ENCODE measurements at places on chromosomes 3 and 15.

DNA sequence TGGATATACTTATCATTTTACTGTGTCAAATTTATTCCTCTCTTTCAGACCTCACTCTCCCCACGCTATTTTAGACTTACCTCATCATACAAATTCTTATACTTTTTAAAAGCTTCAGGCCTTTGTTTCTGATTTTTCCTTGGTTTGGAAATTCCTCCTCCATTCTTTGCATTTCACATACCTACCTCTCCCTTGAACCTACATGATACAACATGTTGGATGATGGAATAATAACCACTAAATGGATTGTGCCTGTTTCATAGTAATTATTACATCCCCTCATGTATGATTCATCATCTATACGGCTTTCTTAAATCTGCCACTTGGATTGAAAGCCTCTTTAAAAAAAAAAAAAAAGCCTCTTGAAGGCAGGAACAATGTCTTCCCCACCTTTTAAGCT lies 24.6 kb downstream of the TRIP4 start:
- no peak for DNase-seq

- no peak for DNase-seq
Observed at GRCh38 chr3:100850701-100851100, 141.4 kb downstream of the TFG start.

DNA sequence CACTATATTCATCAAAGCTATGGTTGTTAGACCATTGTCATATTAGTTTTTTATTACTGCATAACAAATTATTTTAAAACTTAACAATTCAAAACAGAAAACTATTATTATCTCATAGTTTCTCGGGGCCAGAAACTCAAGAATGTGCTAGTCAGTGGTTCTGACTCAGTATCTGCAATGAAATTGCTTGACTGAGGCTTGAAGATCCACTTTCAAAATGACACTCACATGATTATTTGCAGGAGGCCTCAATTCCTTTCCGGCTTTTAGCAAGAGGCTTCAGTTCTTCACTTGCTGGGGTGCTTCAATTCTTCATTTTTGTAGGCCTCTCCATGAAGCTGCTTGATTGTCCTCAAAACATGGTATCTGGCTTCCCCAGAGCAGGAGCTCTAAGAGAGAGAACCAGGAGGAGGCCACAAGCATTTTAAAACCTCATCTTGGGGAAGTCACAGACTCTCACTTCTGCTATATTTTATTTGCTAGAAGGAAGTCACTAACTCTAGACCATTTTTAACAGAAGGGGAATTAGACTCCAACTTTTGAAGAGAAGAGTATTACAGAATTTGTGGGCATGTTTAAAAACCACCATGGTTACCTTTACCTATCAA lies 383.7 kb downstream of the MFSD1 start:
- no peak for DNase-seq

DNA sequence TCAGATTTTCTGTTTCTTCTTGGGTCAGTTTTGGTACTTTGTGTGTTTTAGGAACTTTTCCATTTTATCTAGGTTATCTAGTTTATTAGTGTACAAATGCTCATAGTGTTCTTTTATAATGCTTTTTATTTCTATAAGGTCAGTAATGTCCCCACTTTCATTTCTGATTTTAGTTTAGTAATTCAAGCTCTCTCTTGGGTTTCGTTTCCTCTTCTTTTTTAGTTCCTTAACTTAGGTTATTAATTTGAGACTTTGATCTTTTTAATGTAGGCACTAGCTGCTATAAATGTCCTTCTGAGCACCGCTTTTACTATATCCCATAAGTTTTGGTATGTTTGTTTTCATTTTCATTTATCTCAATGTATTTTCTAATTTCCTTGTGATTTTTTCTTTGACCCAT lies 27.0 kb upstream of the CD200R1L start:
- no peak for DNase-seq

DNA sequence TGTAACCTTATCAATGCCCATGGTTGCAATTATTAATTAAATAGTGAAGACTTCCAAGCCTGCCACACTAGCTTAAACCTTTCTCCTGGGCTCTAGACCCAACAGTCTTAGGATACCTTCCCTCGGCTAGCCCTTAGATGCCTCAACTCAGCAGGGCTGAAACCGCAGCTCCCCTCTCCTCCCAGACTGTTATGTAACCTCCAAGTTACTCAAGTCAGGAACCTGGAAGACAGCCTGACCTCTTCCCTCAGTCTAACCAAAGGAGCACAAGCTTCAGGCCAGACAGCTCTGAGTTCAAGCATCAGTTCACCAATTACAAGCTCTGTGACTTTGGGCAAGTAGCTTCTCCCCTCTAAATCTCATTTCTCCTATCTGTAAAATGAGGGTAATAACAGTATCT lies 70.5 kb upstream of the HACD2 start:
- no peak for DNase-seq

GRCh38 chr3:95514260-95514659 lies 1300.1 kb upstream of the EPHA6 start:
- no peak for DNase-seq

GRCh38 chr3:162337630-162338029 lies 841.0 kb downstream of the OTOL1 start:
- DNase-seq = no peak

- no peak for DNase-seq
Observed at GRCh38 chr3:7847021-7847420, 654.6 kb upstream of the LMCD1 start.

DNA sequence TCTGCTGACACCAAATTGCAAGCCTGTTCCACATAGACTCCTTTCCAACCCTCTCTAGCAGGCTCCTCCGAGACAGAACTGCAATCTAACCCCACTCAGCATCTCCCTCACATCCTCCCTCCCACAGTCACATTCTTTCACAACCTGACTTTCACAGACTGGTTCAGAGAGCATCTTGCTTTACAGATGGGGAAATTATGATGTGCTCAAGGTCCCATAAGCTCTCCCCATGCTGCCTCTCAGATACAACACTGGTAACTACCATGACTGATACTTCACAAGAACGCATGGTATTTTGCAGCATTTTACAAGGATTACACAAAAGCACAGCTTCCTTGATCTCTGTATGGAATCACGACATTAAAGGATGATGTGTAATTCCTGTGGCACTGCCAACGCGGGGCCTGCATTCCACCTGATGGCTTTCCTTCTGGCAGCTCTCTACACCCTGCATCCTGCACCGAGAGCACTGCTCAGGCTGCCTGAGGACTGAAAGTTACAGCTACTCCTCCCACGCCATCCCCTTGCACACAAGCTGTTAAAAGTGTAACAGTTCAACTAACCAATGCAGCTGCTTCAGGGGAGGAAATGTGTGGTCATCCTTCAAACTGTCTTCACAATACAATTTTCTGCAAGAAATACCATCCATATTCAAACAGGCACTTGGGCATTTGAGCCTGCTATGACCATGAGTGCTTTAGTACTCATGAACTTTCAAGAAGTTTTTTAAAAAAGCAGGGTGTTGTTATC lies 27.6 kb downstream of the TBC1D2B start:
- peak; percentile 77 for DNase-seq

GRCh38 chr15:73927476-73928240 lies 1.4 kb downstream of the LOXL1 start:
- peak; percentile 81 for DNase-seq

DNA sequence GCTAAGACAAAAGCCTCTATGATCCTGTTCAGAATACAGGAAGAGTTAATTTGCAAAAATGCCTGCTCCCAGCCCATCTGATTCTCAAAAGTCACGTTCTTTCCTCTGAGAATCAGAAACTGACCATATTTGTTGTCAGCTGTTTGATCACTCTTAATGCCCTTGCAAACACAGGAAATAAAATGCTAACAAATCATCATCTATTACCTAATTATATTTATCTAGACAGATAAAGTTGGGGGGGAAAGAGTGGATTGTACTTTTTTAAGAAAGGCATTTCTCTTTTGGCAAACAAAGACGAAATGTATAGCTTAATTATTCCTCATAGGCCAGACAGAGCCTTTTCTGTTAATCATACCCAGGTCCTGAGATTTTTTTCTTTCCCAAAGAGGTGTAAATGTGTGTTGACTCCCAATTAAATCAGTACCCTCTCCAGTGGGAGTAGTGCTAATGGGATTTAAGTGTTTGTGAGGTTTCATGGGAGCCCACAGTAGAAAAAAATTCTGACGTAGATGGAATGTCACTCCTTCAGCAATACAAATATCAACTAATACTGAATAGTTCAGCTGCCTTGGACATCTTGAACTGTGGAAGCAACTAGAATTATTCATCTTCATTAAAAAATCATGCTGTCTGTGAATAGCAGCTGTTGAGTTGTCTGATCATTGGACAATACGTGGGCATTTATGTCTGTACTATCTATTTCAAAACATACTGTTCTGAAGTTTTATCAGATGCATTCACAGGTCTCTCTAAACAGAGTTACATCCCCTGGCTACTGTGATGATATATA lies 22.5 kb upstream of the BNIP2 start:
- DNase-seq = no peak

- DNase-seq = no peak
Observed at GRCh38 chr3:151896246-151897012, 23.0 kb downstream of the SUCNR1 start.

DNA sequence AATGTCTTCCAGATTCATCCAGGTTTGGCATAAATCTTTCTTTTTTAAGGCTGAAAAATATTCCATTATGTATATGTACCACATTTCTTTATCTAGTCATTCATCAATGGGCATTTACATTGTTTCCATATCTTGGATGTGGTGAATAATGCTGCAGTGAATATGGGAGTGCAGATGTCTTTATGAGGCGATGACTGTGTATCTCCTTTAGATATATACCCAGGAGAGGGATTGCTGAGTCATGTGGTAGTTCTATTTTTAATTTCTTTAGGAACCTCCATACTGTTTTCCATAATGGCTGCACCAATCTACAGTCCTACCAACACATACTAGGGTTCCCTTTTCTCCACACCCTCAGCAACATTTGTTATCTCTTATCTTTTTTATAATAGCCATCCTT lies 96.3 kb downstream of the LRRC28 start:
- no peak for DNase-seq

- DNase-seq = no peak
Observed at GRCh38 chr3:40044487-40044886, 235.1 kb downstream of the MYRIP start.

- DNase-seq = no peak
Observed at GRCh38 chr3:104291878-104292277, 1074.8 kb upstream of the ALCAM start.

- DNase-seq = no peak
Observed at GRCh38 chr3:139759470-139759869, 81.7 kb upstream of the NMNAT3 start.

GRCh38 chr15:84857418-84858004 lies 27.0 kb upstream of the SLC28A1 start:
- peak; percentile 12 for DNase-seq

- no peak for DNase-seq
Observed at GRCh38 chr3:143329567-143330211, 210.1 kb downstream of the CHST2 start.

GRCh38 chr3:54541369-54541768 lies 386.5 kb downstream of the LRTM1 start:
- no peak for DNase-seq

- no peak for DNase-seq
Observed at GRCh38 chr3:195893044-195893395, 15.3 kb downstream of the TNK2 start.

DNA sequence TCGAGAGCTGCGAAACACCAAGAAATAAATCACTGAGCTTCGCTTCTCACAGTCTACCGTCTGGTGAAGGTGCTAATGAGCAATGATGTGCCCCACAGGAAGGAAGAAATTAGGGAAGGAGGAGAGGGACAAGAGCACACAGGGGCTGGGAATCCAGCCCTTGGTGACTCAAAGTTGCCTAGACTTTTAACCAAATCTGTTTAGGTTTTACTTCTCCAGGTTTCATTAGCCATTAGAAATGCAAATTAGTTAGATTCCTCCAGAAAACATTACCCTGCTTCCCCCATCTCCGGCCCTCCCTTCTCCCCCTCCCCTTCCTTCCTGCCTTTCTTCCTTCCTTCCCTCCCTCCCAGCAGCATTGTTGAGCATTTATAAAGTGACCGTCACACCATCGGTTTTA lies 59.3 kb upstream of the UBE2E1 start:
- no peak for DNase-seq

DNA sequence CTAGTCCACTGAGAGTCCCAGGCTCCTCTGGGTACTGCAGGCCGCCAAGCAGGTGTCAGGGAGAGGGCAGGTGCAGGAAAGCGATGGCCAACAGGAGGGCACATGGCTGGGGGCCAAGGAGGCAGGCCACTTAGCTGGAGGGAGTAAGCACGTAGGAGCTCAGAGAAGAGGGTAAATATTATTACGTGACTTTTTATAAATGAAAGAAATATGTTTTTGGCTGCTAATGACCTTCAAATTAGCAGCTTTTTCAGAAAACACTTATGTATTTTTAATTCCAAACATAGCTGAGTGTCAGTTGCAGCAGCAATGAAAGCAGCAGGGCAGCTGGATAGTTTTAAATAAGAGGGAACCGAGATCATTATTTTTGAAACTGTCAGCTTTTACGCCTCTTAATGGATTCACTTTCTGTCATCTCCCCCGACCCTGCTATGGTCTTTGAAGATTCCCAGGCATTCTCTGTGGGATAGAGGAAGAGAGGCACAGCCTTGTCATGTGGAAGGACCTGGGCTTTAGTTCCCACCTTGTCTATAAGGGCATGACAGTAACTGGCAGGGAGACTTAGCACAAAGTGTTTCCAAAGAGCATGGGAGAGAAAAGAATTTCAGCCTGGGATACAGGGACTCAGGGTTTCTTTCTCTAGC lies 477.1 kb downstream of the EPHB1 start:
- no peak for DNase-seq

- peak; percentile 70 for DNase-seq
Observed at GRCh38 chr3:188092648-188093047, 61.3 kb upstream of the LPP start.

GRCh38 chr15:88664151-88664778 lies 25.4 kb downstream of the ISG20 start:
- DNase-seq = no peak

- DNase-seq = no peak
Observed at GRCh38 chr3:190051641-190052040, 69.1 kb downstream of the P3H2 start.

DNA sequence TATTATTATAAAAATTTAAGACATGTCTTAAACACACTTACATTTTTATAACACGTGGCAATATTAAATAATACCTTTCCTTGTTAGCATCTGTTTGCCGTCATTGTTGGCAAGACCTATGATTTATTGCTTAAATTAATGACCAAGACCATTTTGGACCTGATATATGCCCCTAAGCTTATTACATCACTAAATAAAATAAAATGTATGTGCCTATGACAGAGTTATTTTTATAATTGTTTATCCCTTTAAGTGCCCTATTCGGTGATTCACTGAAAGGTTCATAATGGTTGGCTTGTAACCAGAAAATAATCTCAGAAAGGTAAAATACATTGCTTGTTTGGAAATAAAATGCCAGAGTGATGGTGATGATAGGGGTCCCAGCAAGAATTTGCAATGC lies 17.5 kb downstream of the CDIN1 start:
- no peak for DNase-seq

GRCh38 chr3:150129166-150129565 lies 158.5 kb upstream of the PFN2 start:
- no peak for DNase-seq

GRCh38 chr15:60798821-60799220 lies 319.9 kb upstream of the ICE2 start:
- DNase-seq = peak; percentile 74
